NCI-H526 (cell line): ENCODE measurements at places on chromosomes 7 and 10.

DNA sequence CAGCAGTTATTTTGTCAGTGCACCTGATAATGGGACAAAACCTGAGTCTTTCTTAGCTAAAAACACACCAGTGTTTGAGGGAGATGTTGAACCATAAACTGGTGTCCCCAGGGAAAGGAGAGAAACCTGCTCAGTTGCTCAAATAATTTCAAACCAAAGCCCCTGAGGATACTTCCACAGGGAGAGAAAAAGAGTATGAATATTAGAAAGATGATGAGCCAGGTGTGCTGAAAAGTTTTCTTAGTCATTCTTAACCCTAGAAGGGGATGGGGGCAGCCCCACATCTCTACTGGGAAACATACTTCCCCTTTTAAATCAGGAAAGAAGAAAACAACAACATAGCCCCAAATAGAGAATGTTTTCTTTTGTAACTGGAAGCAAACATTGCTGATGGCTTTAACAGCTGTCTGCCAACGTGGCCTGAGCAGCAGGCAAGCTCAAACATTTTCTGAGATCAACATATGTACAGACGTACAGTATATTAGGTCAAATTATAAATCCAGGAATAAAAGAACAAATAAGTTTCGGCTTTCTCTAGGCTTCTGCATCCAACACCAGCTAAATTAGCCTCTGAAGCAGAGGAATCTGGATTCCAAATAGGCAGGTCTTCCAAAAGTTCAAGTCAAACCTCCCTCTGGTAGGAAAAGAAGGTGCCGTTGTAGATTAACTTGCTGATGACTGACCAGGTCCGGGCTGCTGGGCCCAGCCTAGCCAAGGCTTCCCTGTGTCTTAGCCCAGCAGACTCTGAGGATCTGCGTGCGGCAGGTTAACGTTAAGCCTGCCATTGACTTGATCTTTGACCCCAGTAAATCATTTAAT, 30.5 kb upstream of the FBXW4 start:
- no peak for DNase-seq

GRCh38 chr10:49222170-49222569, 34.0 kb upstream of the TMEM273 start:
- DNase-seq: no peak

DNA sequence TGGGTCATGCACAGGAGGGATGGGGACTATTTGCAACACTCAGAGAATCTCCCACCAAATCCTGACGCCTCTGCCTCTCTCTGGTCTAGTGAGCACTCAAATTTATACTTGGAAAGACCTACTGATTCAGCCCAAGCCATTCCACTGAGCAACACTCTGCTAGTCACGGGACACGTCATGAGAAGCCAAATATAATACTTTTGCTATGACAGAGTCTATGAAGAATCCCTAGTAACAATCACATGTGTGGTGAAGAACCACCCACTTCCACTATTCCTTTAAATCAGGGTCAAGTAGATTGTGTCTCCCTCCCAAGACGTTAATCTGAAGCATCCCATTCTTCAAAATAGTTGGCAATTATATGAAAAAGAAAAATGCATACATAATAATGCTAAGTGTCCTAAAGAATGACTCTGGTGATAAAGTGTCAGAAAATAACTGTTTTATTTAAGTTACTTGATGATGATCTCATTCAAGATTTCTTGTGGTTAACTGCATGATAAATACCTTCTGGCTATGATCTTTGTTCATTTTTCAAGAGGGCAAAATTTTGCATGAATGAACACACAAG, 28.5 kb downstream of the CHCHD3 start:
- no peak for DNase-seq

- DNase-seq: no peak
Measured at GRCh38 chr10:10294184-10294880, 723.3 kb upstream of the CELF2 start.

DNA sequence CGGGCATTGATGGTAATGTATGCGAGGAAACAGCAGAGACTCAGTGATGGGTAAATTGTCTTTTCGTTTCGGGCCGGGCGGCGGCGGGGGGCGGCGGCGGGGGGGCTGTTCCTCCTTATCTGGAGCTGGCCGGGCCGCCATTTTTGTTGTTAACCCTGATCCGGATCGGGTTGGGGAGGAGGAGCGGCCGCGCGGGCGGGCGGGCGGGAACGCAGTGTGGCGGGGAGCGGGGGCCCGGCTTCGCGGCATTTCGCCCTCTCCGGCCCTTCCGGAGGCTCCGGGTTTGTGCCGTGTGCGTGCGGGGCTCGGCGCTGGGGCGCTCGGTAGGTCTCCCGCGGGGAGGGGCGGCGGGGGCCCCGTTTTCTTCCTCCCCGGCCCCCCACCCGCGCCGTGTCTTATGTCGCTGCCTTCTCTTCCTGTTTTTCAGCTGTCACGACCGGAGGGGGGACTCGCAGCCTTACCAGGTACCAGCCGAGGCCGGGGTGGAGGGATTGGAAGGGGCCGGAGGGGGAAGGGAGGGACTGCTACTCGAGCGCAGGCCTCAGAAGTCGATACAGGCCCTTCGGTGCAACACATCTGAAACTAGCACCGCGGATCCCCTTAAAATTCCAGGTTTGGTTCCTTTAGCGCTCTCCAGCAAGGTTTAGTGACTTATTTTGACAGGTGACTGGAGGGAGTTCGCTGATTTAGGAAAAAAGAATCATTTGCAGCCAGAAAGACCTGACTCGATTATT, 820 bp downstream of the WAC start:
- DNase-seq: no peak

DNA sequence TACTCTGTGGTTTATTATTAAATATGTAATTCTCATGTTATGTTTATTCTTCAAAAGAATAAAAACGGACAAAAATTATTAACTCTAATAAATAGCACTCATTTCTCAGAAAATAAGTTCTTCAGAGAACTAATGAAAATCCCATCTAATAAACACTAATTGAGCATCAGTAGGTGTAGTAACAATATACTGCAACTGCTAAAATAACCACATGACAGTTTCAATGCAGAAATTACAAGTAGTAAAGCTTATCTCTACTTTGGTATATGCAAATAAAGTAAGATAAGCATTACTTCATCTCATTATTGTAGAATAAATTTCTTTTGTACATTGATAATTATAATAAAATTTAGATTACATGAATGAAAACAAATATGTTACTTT, 56.4 kb upstream of the DKK1 start:
- DNase-seq: no peak

DNA sequence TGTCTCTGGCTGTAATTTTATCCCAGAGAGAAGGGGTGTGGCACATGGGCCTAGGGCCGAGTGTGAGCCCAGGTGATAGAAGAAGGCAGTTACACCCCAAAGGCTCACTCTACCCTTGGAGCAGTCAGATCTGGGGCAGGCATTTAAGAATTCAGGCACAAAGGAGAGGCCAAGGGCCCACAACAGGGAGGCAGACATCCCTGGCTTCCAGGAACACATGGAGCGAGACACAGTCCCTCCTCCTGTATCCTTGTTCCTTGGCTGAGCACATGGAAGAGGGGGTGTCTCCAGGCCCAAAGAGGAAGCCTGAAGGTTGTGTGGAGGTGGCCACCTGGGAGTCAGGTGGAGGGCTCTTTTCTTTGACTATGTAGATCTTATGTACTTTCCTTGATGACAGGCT, 286.2 kb downstream of the RPS24 start:
- DNase-seq: no peak
